ENCODE measurements at places on chromosomes 4 and X.

DNA sequence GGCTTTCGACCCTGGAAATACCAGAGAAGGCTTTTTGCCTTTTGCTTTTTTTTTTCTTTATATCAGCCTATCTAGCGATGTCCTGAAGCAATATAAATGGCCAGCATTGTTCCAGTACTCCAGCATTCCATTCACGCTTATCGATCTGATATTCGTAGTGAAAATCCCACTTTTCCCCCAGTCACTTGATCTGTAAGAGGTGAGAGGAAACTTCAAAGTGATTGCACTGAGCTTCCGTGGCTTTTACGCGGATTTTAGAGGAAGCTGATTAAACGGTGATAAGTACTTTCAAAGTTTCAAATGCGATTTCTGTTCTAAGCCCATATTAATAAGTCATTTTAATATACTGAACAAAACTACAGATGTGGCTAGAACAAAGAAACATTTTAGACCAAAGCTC is 725.5 kb downstream of the TRIML1 start:
- no peak for DNase-seq

- no peak for DNase-seq
Measured at GRCh38 chr4:160175064-160175643, 1072.3 kb downstream of the RAPGEF2 start.

GRCh38 chr4:8252301-8253173 is 17.0 kb upstream of the HTRA3 start:
- DNase-seq: no peak

GRCh38 chr4:105145903-105146275 is 787 bp upstream of the TET2 start:
- DNase-seq: no peak

DNA sequence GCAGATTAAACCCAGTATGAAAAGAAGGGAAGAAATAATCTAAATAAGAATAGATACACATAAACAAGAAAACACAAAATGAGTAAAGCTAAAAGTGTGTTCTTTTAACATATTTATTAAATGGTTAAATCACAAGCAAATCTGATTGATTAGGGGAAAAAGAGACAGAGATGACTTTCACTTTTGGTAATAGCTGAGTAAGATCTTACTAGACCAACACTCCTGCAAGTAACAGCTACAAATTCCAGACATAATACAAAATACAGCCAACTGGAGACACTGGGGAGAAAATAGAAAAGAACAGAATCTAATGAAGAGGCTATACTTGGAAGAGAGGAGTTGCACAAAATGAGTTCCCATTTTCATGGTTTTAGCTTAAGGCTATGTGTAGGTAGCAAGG is 33.5 kb downstream of the OR13H1 start:
- no peak for DNase-seq

- no peak for DNase-seq
Measured at GRCh38 chr4:1978226-1978625, 30.5 kb downstream of the NELFA start.

DNA sequence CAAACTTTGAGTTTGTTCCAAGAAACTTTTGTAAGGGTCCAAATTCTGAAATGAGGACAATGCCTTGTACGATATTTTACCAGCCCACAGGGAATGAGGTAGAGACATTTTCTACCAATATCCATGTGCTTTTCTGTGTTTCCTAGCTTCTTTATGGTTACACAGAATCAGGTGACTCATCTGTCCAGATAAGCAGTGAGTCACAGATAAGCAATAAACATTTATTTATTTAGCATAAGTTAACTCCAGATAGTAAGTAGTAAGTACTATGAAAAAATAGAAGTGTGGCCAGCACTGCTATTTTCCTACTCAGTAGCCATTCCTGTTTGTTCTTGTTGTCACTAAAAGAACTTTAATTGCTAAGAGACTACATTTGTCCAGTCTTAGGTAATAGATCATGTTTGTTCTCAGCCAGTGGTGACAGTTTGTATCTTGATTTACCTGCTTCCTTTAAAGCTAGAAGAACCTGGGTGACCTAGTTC is 7.4 kb downstream of the AFF1 start:
- no peak for DNase-seq

- DNase-seq: no peak
Measured at GRCh38 chr4:82728301-82728700, 70.3 kb downstream of the SCD5 start.

GRCh38 chr4:174058846-174059245 is 224.6 kb downstream of the FBXO8 start:
- no peak for DNase-seq

GRCh38 chrX:69221239-69222102 is 56.2 kb upstream of the PJA1 start:
- DNase-seq: no peak

DNA sequence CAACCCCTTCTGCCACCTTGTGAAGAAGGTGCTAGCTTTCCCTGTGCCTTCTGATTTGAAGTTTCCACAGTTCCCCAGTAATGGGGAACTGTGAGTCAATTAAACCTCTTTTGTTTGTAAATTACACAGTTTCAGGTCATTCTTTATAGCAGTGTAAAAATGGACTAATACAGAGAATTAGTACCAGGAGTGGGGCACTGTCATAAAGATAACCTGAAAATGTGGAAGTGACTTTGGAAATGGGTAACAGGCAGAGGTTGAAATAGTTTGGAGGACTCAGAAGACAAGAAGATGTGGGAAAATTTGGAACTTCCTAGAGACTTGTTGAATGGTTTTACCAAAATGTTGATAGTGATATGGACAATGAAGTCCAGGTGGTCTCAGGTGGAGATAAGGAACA is 131.0 kb upstream of the HAND2 start:
- no peak for DNase-seq

- no peak for DNase-seq
Measured at GRCh38 chr4:24973747-24974601, 56.8 kb downstream of the LGI2 start.

DNA sequence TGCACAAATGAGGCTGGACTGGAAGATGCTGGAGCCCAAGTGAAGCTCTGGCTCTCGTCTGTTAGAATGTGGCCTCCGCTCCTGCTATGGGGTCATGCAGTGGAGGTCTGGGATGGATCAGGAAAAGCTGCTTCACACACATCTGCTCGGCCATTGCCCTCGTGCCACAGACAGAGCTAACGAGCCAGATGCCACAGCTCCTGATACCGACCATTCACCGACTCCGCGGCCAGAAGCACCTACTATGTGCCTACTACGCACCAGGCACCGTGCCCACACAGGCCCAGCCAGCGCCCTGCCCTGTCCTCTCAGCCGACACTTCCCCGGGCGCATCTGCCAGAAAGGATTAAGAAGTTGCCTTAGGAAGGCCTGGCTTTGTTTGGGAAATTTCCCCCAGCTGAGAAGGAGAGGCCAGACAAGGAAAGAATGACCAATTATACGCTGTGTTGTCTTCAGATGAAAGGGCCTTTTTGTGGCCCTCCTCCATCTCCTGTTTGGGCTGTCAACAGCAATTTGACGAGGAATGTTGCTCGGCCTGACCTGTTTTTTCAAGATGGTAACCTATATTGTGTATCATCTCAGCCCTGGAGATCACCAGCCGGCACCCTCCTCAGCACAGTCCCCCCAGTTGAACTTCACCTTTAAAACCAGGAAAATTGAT is 34.3 kb downstream of the HMX1 start:
- DNase-seq: no peak

DNA sequence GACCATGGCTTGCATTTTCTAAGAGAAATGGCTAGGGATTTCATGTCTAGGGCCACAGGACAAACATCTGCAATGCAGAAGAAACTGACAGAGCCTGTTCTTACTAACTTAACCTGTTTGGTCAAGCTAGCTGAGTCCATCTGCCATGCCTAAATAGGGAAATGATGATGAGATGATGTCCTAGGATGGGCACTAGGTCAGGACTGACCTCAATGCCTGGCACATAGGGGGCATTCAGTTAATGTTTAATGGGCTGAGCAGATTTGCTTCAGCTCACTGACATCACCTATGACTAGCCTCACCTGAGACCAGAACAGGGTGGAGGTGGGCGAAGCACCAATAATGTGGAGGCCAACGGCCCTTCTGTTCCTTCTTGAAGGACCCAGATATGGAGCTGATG is 174.2 kb upstream of the SCML1 start:
- DNase-seq: no peak

DNA sequence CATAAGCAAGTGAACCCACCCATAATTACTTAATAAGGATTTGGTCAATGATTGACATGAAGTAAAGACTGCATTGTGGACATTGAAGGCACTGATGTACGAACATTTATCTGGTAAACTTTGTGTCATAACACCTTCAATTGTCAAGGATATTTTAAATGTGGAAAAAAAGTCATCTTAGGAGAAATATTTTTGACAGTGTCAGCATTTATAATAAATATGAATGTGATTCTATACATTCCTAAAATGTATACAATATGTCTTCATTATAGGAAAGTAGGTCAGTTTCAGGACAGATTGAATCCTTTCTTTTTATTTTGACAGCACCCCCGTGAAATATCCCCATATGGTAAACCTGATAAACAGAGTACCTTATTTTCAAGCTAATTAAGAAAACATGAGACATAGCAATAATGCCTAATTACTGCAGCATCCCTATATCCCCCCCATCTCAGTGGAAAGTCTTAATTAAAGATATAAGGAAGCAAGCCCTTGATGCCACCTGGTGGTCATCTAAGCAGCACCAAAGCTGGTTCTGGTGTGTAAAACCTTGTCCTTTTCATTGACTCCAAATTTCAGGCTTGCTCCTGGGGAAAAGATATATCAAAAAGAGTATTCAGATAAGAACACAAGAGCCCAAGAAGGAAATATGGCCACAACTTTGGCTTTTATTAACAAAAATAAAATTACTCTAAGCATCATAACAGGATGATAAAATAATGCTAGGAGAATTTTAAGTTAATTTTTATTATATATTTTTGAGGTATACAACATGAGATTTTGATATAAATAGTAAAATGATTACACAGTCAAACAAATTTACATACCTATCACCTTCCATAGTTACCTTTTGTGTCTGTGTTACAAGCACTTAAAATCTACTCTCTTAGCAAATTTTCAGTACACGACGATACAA is 379.7 kb downstream of the TLL1 start:
- DNase-seq: no peak
